ENCODE measurements at places on chromosomes 3 and 15. TPM values are rescaled to one million over a fixed set of nuclear protein-coding genes. Genes with fewer than 3 reads are reported as not detected.
A peak's percentile ranks its signal among the peaks of the same experiment; 100 is the strongest.

DNA sequence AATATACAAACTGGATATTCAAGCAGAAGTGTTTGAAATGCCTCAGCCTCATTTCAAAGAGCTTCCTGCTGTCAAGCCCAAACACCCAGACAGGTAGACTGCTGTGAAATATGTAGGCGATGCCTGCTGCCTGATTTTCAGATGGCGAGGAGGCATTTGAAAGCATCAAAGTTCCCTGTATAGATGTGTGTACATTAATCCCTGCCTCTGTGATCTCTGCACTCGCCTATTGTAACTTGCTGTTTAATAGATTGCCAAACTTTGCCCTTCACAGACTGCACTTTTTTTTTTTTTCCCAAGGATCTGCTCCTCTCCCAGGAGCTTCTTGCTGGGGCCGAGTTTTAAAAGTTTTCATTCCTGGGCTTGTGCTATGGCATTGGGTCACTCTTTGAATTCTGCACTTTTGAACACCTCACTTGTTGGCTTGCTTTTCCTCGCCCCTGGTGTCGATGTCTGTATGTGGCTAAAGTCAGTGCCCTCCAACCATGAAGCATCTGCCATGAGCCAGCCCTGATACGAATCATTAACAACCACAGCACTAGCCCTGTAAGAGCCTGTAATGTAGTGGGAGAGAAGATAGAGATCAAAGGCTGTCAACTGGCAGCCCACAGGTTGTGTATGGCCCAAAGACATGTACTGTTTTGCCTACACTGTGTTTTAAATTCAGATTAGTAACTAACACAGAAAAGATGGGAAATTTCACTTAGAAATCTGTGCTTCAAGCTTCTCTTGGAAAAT is 287.6 kb upstream of the ICE2 start:
- DNase-seq = no peak

DNA sequence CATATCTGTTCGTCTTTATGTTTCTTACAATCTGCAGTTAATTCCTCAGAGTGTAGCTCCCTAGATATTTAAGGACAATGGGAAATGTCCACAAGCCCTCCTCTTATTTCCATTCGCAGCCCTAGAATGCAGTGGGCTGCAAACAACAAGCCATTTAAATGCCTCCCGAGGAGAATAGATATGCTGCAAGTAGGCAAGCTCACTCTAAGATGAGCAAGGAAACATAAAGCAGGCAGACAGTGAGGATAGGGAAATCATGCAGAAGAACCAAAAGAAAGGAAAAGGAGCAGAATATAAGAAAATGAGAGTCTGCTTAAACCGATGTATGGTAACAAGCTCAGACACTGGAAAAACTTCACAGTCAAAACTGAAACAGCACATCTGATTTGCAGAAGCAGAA is 561.9 kb downstream of the GBE1 start:
- DNase-seq = no peak

DNA sequence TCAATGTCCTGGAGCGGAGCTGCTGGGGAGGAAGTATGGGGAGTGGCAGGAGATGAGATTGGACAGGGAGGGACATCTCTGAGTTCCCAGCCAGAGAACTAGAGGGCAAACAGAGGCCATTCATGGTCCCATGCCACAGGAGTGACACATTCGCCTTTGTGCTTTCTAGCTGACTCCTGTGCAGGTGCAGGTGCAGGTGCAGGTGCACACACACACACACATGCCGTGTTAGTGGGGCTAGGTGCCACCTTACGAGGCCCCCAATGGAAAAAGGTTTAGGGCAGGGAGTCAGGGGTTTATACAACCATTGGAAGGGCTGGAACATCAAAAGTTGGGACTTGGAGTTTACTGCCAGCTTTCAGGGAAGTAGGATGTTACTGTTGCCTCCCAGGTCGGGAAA is 52.0 kb downstream of the TPRA1 start:
- no peak for DNase-seq

GRCh38 chr3:46976326-46977190 is at the start of gene CCDC12:
TSS of gene CCDC12 (minus strand) at chr3:46976745. CDS start at chr3:46976732, 13 bp downstream.
- DNase-seq = peak; percentile 99

Gene ATG7
- 46.6 TPM for total RNA-seq

Gene ANKRD63
- total RNA-seq = not detected

- no peak for DNase-seq
Observed at GRCh38 chr15:68616397-68616796, 37.6 kb downstream of the CORO2B start.

DNA sequence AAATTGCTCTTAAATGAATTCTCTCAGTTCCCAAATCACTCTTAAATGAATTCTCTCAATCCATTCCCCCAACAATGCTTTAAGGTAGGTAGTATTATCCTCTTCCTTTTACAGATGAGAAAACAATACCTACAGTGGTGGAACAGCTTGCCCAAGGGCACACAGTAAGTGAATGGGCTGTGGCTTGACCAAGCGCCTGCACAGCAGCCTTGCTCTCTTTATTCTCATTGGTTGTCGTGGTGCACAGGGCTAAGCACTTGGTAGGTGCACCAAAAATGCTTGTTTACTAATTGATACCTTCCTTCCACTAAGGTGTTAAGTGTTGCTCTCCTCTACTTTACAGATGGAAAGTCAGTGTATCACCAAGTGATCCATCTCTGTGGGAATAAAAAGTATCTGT is 43.3 kb downstream of the FAM43A start:
- no peak for DNase-seq

DNA sequence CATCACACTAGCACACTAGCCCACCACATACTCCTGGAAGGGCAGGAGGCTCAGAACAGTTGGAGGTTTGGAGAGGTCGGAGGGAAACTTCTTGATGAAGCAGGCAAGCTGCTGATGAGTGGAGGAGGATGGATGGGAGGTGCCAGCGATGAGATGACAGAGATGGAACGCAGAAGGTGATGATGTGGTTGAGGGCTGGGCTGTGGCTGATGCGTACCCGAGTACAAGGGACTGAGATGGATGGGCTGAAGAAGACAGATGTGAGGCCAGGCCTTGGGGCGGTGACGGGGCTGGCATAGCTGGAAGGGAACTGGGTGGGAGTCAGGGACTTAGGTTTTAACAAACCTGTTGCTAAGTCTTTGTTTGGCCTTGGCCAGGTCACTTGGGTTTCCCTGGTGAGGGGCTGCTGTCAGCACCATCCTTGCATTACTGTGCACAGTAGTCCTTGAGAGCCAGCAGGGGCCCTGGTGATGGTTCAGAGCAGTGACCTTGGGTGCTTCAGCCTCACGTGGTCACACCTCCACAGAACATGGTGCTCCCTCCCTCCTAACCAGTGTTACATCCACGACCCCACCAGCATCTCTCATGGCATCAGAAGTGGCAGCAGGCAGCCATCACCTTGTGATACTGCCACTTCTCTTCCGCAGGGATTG is 164.5 kb downstream of the SLCO3A1 start:
- no peak for DNase-seq

- DNase-seq = no peak
Observed at GRCh38 chr3:10248984-10249748, 907 bp downstream of the TATDN2 start.

Gene CACNA2D2
- 0.55 TPM for total RNA-seq

All from kidney epithelial cell (primary cell).